Left ventricle myocardium superior (tissue), 1 donor: ENCODE measurements at places on chromosomes 1 and 21. TPM values are rescaled to one million over a fixed set of nuclear protein-coding genes. Genes with fewer than 3 reads are reported as not detected.

PLXNA2 gene
- total RNA-seq = 12.1 TPM

RIPK4 gene
- total RNA-seq = 0.17 TPM

FMO2 gene
- 53.5 TPM for total RNA-seq

ECM1 gene
- 14.0 TPM for total RNA-seq
